ENCODE measurements at places on chromosomes 2 and 18.
A peak's percentile ranks its signal among the peaks of the same experiment; 100 is the strongest.

DNA sequence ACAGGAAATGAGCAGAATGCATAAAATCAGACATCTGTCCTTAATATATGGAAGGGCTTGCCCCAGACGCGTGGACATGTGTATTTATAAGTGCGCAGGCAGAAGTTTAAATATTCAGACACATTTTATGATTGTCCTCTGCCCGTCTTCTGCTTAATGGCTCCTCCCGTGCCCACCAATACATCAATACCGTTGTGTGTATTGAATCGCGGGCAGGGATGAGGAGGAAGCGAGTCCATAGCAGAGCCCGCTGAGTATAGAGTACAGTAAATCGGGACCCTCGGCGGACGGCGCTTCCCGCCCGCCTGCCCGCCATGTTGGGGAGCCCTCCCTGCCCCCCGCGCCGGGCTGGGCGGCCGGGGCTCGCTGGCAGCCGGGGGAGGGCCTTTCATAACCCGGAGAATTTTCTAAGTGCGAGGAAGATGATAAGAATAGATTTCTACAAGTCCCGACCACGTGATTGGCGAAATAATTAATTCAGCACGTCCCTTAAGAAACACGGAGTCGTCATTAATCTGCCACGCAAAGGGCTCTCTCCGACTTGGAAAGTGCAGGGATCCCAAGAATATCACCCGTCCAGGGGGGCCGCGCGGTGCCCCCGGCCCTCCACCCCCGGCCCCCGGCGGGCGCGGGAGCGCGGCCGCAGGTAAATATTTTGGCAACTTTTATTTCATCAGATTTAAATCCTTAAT lies at the start of gene HOXD3:
TSS of gene HOXD3 (plus strand) at position 501 of the 692 bp plus-strand sequence. CDS start 11,808 bp downstream, outside the sequence.
- no peak for DNase-seq

GRCh38 chr18:42675810-42676209 lies 439.7 kb downstream of the RIT2 start:
- no peak for DNase-seq

GRCh38 chr2:221439761-221440479 lies 132.2 kb downstream of the EPHA4 start:
- DNase-seq: no peak

- peak; percentile 73 for DNase-seq
Measured at GRCh38 chr18:74540652-74541421, 6.5 kb downstream of the CNDP1 start.

- DNase-seq: no peak
Measured at GRCh38 chr2:228646061-228646460, 464.6 kb upstream of the SPHKAP start.

GRCh38 chr2:215698566-215698965 lies 262.7 kb upstream of the FN1 start:
- no peak for DNase-seq

DNA sequence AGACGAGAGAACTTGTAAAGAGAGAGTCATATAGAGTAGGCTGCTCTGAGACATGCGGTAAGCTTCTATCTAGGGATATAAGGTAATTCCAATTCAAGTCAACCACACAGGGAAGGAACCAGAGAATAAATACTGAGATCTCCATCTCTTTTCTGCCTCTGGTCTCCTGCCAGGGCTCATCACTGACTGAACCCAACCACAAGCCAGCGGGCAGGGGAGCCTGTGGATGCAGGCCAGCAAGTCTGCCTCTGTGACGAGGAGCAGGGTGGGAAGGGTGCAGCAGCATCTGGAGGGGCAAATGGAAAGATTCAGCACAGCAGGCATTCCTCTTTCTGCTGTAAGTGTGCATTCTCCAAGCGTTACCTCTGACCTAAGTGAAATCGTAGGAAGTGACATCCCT lies 82.2 kb downstream of the ICOS start:
- no peak for DNase-seq

- DNase-seq: no peak
Measured at GRCh38 chr2:10359246-10359645, 56.5 kb downstream of the HPCAL1 start.

GRCh38 chr18:2920027-2920426 lies 73.2 kb downstream of the EMILIN2 start:
- no peak for DNase-seq

DNA sequence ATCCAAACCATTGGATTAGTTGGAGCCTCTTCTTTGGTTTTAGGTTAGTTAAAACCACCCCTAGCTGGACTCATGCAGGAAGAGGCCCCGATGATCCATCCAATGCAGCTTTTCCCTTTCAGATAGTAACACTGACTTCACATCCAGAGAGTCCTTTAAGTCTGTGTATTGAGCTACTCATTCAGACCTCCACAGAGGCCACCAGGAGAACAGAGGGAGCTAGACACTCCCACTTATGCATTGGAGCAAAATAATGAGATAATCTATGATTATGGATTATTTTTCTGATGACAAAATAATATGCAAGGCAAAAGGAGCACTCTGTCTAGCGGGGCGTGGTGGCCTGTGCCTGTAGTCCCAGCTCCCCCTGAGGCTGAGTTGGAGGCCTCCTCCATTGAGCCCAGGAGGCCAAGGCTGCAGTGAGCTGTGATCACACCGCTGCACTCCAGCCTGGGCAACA lies 1.6 kb upstream of the ROCK2 start:
- no peak for DNase-seq

DNA sequence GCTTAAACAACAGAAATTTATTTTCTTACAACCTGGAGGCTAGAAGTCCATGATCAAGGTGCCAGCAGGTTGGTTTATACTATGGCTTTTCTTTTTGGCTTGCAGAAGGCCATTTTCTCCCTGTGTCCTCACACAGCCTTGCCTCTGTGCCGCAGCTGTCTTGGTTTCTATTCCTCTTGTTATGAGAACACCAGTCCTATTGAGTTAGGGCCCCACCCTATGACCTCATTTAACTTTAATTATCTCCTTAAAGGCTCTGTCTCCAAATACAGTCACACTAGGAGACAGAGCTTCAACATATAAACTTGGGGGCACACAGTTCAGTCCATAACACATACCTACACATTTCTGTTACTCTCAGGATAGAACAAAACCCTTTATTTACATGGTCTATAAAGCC lies 17.3 kb upstream of the RHOB start:
- no peak for DNase-seq

DNA sequence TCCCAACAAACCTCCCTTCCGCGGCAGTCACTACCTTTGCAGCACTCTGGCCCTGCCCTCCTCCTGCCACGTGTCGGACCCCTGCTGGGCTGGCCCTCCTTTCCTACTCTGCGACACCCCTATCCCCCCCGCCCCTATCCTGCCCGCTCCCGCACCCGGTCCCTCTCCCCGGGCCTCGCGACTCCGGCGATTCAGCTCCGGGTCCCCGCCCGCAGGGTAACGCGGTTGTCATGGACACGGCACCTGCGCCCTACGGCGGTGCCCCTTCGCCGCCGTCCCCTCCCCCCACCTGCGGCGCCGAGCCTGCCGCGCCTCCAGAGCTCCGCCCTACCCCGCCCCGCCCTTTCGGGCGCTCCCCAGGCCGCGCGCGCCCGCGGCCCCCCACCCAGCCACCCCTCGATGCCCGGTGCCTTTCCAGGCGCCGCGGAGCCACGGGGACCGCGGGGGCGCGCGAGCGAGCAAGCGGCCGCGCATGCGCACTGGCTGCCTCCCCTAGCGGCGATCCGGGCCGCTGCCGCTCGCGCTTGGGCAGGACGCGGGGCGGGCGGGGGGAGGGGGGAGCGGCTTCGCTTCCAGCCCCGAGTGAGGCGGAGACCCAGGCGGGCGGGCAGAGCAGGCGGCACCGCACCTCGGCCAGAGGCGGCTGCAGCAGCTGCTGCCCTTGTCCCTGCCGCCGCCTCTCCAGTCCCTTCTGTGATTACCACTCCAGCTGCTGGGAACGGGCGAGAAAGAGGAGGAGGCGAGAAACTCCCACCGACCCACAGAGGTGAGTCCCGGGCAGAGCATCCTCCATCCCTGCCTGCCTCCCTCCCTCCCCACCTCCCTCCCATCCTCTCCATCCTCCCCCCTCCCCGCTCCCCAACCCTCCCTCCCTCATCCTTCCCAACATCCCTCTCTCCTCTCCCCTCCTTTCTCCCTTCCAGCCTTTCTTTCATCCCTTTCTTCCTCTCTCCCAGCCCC lies at the start of gene CTNNA2:
TSS of gene CTNNA2 (plus strand) at position 610 of the 960 bp plus-strand sequence.
- DNase-seq: no peak

GRCh38 chr18:23502516-23503037 lies 734 bp upstream of the RMC1 start:
- no peak for DNase-seq

GRCh38 chr2:85999061-85999831 lies 106.4 kb downstream of the POLR1A start:
- DNase-seq: peak; percentile 65

DNA sequence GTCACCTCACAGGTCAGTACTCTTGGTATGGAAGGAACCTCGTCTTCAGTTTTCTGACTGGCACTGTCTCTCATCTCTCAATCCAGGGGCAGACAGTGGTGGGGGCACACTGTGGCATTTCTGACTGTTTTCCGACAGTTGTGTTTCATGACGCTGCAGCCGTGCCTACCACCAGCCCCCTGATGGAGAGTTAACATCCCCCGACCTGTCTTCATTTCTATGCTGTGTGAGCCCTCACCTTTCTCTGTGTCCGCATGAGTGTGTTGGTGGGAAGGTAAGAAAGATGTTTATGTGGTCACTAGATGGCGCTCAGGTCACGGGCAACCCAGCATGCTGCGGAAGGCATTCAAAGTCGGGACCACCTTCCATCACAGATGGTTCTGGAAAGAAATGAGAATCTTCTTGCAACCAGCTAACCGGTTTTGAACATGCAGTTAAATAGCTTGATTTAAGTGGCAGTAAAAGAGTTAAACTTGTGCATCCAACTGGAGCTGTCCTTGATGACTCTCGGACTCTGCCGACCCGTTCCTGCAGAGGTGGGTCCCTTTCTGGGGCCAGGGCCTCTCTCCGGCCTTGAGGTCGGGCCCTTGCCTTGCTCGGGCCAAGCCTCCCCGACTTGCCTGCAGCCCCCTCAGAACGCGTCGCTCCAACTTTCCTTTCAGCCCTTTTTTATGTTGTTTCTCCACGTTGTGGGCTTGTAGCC lies 92.4 kb downstream of the DYSF start:
- peak; percentile 74 for DNase-seq

- DNase-seq: no peak
Measured at GRCh38 chr2:50773211-50773932, 258.6 kb downstream of the NRXN1 start.

GRCh38 chr2:100809506-100809905 lies 10.4 kb upstream of the NPAS2 start:
- no peak for DNase-seq

GRCh38 chr2:60285626-60286316 lies 267.7 kb downstream of the BCL11A start:
- DNase-seq: no peak

- DNase-seq: no peak
Measured at GRCh38 chr2:16495509-16496208, 170.0 kb downstream of the CYRIA start.

- DNase-seq: no peak
Measured at GRCh38 chr2:85168942-85169341, 35.8 kb downstream of the TCF7L1 start.

- DNase-seq: no peak
Measured at GRCh38 chr2:44679990-44680389, 261.5 kb upstream of the SIX3 start.

DNA sequence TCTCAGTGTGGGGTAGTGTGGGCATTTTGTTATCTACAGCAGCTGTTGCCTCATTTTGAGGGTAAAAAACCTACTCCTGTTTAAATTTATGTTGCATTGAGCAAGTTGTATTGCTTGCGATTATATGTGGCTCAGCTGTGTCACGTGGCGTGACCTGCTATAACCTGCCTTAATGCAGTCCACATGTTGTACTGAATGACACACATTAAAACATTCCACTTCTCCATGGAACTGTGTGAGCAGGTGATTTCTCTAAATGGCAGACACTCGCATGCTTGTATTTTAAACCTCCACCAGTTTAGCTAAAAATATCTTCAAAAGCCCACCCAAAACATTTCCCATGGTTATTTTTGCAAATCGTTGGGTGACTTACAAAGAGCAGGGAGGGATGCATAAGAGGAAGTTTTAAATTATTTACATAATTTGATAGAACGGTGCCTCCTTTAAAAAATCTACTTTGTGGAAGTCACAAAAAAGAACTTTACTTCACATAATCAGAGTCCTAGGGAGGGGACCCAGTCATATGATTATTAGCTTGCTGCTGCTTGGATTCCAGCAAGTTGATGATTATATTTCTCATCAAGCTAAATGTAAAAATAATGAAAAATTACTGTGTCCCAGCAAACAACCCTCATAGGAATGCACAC lies 163.3 kb upstream of the ZEB2 start:
- no peak for DNase-seq

GRCh38 chr2:189143925-189144324 lies 35.6 kb downstream of the COL5A2 start:
- DNase-seq: no peak

GRCh38 chr2:29480426-29480825 lies 365.2 kb downstream of the CLIP4 start:
- DNase-seq: no peak

GRCh38 chr2:224659714-224660113 lies 56.5 kb downstream of the CCDC195 start:
- no peak for DNase-seq

DNA sequence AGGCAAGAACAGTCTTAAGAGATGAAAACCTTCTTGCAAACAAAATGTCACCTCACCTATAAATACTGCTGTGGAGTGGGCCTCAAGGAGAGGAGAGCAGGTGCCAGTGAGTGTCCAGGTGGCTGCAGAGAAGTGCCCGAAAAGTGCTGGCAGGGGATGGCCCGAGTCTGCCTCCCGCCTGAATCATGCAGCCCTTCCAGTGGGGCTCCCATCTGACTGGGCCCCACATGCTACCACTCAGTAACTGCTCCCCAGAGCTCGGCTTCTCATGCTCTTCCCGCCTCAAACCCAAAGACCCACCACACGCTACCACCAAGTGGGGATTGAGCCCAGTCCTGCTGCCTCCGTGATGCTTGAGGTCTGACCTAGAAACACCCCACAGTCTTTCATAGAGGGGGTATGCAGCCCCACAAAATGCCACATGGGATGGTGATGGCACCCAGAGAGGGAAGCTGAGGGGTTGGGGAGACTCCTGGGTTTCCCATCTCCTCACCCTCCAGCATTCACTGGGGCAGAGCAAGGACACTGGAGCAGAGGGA lies 7.4 kb downstream of the HS6ST1 start:
- peak; percentile 41 for DNase-seq

DNA sequence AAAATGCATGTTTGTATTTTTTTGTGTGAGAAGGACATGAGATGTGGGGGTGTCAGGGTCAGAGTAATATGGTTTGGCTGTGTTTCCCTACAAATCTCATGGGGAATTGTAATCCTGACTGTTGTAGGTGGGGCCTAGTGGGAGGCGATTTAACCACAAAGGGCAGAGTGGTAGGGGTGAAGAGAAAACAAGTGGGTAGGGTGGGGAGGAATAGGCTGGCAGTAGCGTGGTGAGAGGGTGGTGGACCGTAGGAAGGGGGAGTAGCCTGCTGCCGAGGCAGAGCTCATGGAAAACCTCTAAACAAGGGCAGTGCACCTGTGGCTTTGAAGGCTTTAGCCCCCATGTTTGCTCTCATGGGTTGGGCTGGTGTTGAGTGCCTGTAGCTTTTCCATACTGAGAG lies 152.8 kb upstream of the ZNF519 start:
- DNase-seq: no peak

GRCh38 chr2:147002256-147002655 lies 842.6 kb upstream of the ACVR2A start:
- no peak for DNase-seq

- no peak for DNase-seq
Measured at GRCh38 chr2:12063210-12063609, 316.8 kb downstream of the LPIN1 start.

- DNase-seq: no peak
Measured at GRCh38 chr2:108034843-108035242, 48.5 kb downstream of the SLC5A7 start.

- no peak for DNase-seq
Measured at GRCh38 chr2:9631878-9632700, 1.3 kb upstream of the YWHAQ start.

Data from cardiac septum (tissue), 1 donor.